ENCODE measurements at places on chromosomes 1 and 21. TPM values are rescaled to one million over a fixed set of nuclear protein-coding genes. Genes with fewer than 3 reads are reported as not detected.

The BATF3 gene
- total RNA-seq, result 33.7 TPM

The TRIM67 gene
- 0.25 TPM for total RNA-seq

The TUFT1 gene
- total RNA-seq, result 12.9 TPM

The DDX59 gene
- 14.2 TPM for total RNA-seq

The ATP1A4 gene
- not detected for total RNA-seq

The USF1 gene
- 49.4 TPM for total RNA-seq

The ZBTB18 gene
- total RNA-seq, result 4.5 TPM

The LCE2A gene
- not detected for total RNA-seq

The FPGT gene
- total RNA-seq, result 7.5 TPM

The NR0B2 gene
- not detected for total RNA-seq

The KCNE1 gene
- total RNA-seq, result not detected

The KHDC4 gene
- 26.3 TPM for total RNA-seq

The ANXA9 gene
- total RNA-seq, result 0.80 TPM

The CHODL gene
- total RNA-seq, result not detected

The ADAMTS5 gene
- not detected for total RNA-seq

The TRMT1L gene
- 12.5 TPM for total RNA-seq

The TMEM200B gene
- 0.13 TPM for total RNA-seq

The NDUFV3 gene
- 20.0 TPM for total RNA-seq

The C8A gene
- total RNA-seq, result not detected

The DMRTA2 gene
- 0.23 TPM for total RNA-seq

The TBX19 gene
- total RNA-seq, result 0.83 TPM

The G0S2 gene
- total RNA-seq, result 3.0 TPM

The C1orf50 gene
- total RNA-seq, result 4.0 TPM

The TP73 gene
- total RNA-seq, result 0.65 TPM

The CTTNBP2NL gene
- 5.3 TPM for total RNA-seq

The NEXN gene
- 8.5 TPM for total RNA-seq

The GNG12 gene
- 66.0 TPM for total RNA-seq

The ADCY10 gene
- total RNA-seq, result 0.07 TPM

The PCSK9 gene
- total RNA-seq, result 3.4 TPM

The TNFSF4 gene
- total RNA-seq, result not detected

The AVPR1B gene
- total RNA-seq, result not detected

The ERG gene
- total RNA-seq, result not detected

The LCE2B gene
- total RNA-seq, result not detected

The INPP5B gene
- total RNA-seq, result 4.5 TPM

The KRTAP19-4 gene
- not detected for total RNA-seq

The GCSAML gene
- total RNA-seq, result not detected

The PTGFRN gene
- total RNA-seq, result 14.7 TPM

The HSD11B1 gene
- total RNA-seq, result not detected

The KIAA1614 gene
- 0.89 TPM for total RNA-seq

The ADORA1 gene
- total RNA-seq, result 1.3 TPM

The PRKCZ gene
- total RNA-seq, result 10.1 TPM
